ENCODE measurements at places on chromosomes 12 and 14. TPM values are rescaled to one million over a fixed set of nuclear protein-coding genes. Genes with fewer than 3 reads are reported as not detected.

Gene ADAMTS20
- under 0.01 TPM for total RNA-seq

Gene TPCN1
- 16.9 TPM for total RNA-seq

Gene MYF5
- total RNA-seq, result not detected

Gene BTBD6
- 31.9 TPM for total RNA-seq

Gene KIF26A
- under 0.01 TPM for total RNA-seq

Gene AICDA
- total RNA-seq, result not detected

Gene UNC79
- total RNA-seq, result 0.18 TPM

Gene RAD9B
- total RNA-seq, result 0.46 TPM

Gene ANKRD9
- 17.8 TPM for total RNA-seq

Gene C1QL4
- total RNA-seq, result not detected

Gene KLHL33
- 0.18 TPM for total RNA-seq

Gene RAD51AP1
- total RNA-seq, result 1.7 TPM

Gene MYF6
- total RNA-seq, result not detected

Gene C12orf50
- total RNA-seq, result not detected

Gene CCDC177
- under 0.01 TPM for total RNA-seq

Gene ASB2
- total RNA-seq, result 0.28 TPM

Gene C12orf42
- not detected for total RNA-seq

Gene PAX9
- total RNA-seq, result 0.09 TPM

Gene KRT74
- not detected for total RNA-seq

Gene POTEM
- not detected for total RNA-seq

Gene PAPLN
- total RNA-seq, result 1.8 TPM
